ENCODE measurements at places on chromosomes 3 and 15.

DNA sequence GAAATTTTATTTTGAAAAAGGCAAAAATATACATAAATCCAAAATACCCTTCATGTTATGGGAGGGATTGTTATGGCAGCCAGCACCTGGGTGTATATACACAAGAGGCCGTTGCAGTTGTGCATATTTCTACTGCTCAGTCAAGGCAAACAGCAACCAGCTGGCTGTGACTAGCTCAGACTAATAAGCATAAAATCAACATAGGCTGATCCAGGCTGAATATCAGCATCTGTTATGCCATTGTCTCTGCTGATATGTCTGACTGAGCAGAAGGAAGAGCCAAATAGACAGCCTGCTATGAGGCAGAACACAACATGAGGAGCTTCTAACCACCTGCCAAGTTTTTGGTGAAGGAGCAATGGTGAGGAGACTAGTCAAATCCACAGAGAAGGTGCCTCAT lies 457.5 kb upstream of the ALCAM start:
- DNase-seq = no peak

DNA sequence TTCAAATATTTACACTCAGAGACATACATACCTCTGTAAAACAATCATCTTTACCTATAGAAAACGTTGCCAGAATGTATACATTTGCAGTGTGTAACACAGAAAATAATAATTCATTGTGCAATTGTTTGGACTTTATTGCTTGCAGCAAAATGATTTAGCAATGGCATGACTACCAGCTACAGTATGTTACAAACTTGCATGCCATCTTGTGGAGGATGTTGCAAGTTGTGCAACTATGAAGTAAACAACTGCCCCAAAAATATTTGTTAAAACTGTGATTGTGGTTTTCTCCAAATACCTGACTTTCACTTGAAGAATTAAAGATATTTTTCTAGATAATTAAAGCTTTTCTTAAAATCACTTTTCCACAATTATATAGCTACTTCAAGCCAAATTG lies 27.1 kb upstream of the C3orf49 start:
- DNase-seq = no peak

DNA sequence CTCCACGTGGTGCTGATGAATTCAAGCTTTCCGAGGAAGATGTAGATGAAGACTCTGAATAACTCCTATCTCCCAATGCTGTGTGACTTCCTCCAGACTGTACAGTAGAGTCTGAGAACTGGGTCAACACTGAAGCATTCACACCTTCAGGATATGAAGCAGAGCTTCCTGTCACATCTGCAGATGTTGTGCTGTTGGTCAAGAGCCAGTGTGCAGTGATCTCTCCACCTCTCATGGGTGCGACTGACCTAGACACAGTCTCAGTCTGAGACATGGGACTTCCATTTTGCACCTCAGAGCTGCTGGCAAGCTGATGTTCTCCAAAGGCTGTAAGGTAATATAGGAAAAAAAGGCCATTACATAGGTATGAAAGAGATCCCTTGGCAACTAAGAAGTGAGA lies 36.5 kb downstream of the HEG1 start:
- no peak for DNase-seq

- peak; percentile 11 for DNase-seq
Measured at GRCh38 chr3:98564282-98565005, 29.0 kb downstream of the CPOX start.

DNA sequence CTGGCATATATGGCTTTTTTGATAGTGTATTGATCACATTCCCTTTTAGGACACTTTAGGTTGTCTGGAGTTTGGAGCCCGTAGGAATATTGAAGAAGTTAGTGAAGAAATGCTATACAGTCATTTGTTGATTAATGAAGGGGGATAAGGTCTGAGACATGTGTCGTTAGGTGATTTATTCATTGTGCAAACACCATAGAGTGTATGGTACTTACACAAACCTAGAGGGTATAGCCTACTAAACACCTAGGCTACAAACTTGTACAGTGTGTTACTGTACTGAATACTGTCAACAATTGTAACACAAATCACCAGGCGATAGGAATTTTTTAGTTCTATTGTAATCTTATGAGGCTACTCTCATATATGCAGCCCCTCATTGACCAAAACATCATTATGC lies 3.3 kb downstream of the TPM1 start:
- no peak for DNase-seq

DNA sequence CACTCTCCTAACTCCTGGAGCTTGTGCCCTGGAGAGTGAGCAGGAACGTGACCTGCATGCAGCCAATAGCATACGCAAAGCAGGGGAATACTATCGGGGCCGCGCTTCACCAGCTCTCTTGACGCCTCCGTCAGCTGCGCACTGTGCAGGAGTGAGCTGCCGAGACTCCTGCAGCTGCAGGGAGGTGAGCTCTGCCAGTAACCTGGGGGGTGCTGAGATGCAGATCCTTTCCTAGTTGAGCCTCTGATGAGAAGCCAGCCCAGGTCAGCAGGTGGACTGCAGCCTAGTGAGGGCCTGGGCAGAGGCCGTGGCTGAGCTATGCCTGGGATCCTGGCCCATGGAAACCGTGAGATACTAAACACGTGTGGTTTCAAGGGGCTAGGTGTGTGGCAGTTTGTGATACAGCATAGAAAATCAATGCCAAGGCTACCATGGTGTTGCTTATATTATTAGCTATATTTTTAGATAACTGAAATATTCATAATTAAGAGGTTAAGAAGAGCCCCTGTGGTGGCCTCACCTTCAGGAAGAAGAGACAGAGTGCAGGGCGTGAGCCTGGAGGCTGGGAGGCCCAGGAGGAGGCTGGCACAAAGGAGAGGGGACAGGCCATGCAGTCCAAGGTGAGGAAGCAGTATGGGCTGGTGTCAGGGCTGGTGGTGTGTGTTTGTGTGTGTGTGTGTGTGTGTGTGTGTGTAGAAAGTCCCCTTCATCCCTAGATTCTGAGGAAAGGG lies 5.9 kb upstream of the DNAJB8 start:
- no peak for DNase-seq

GRCh38 chr3:66795365-66795764 lies 202.7 kb upstream of the KBTBD8 start:
- DNase-seq = no peak

GRCh38 chr15:74954515-74954914 lies 2.1 kb downstream of the RPP25 start:
- no peak for DNase-seq

DNA sequence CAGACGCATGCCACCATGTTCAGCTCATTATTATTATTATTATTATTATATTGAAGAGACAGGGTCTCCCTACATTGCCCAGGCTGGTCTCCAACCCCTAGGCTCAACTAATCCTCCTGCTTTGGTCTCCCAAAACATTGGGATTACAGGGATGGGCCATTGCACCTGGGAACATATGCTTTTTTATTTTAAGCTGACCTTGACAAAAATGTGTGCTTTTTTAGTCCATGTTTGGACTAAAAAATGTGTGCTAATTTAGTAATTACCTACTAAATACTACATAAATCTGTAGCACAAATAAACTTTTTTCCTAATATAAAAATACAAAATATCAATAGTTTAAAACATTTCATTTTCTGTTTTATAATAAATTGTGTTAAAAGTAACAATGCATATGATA lies 693.2 kb downstream of the ROBO1 start:
- DNase-seq = no peak

DNA sequence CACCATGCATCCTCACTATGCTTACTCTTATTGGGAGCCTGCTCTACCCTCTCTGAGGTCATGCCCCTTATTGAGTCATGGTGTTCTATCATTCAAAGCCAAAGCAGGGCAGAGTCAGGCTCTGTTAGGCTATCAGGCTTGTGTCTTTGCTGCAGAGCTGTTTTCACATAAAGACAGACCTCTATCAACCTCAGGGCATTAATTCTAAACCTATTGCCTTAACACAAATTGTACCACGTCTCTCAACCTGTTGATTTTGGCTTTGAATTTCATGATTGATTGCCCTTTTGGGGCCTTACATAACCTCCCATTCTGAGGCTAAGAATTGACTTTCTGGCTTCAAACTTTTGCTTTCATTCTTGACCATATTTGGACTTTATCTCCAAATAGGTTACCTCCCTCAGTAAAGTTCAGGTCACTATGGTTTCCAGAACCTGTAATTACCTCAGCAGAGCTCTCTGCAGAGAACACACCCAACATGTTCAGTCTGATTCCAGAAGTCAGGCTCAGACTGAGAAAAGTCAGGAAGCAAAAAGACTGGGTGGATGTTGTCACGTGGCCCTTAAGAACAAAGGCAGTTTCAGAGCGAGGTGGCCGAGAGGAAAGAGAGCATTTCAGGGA lies 221.4 kb upstream of the NANOGP8 start:
- no peak for DNase-seq

GRCh38 chr15:76843269-76843668 lies 61.9 kb downstream of the SCAPER start:
- DNase-seq = no peak

DNA sequence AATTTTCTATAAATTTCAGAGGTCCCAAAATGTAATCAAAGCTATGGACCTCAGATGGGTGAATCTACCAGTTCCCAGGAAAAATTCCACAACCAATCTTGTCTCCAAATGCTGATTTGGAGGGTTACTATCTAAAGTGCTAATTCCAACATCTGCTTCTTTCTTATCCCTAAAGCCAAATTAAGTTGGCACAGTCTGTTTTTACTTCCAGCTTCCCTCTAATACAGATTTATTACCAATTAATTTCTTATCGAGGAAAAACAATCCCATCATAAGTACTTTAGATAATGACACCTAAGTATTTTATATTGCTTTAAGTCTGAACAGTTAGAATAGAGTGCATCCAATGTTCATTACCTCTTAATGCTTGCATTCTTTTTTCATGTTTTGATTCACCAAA lies 12.9 kb upstream of the TAFA4 start:
- no peak for DNase-seq

DNA sequence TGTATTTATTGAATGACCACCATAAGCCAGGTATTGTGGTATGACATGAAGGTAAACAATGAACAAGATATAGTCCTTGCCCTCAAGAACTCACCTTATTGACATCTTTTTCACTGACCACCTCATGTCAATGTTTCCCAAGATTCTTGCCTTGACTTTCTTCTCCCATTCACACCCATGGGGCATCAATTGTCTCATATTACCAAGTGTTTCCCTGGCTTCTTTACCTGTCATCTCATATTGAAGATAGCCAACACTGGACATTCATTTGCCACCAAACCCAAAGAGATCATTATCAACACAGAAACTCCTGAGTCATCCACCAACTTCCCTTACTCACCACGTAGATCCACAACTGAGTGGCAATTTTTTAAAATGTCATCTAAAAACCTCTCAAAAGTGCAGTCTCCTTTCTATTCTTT lies 2.2 kb downstream of the EFHB start:
- DNase-seq = no peak

GRCh38 chr3:128054367-128054766 lies 2.1 kb downstream of the SEC61A1 start:
- no peak for DNase-seq

GRCh38 chr3:146521394-146521793 lies 23.0 kb downstream of the PLSCR1 start:
- DNase-seq = no peak

DNA sequence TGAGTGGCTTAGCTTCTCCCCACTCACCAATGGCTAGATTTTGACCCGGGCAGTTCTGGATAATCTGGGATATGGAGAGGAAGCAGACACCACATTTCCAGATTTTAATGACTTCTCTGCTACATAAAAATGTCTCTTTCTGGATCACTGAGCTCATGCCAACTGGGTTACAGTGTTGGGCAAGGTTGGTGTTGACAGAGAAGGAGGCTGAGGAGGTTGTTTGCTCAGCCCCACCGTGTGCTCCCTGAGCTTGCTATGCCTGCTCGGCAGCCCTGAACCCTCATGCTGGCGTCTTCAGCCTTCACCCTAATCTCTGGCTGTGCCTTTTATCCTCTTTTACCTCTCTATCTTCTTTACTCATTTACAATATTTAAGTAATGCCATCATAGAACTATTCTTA lies 53.0 kb upstream of the KPNA4 start:
- DNase-seq = no peak

Measured in stimulated activated CD4-positive, alpha-beta T cell treated with anti-CD3 and anti-CD28 coated beads, Interleukin-4, amount 100 ng/mL, for 24 hours (primary cell).